ENCODE measurements at places on chromosomes 6 and 20.

- peak overlapping the region; percentile 56 for H3K4me3 ChIP-seq
- H3K27ac ChIP-seq = peak overlapping the region; percentile 51
- no peaks in the 10 kb centered on the region for H3K36me3 ChIP-seq
- H3K27me3 ChIP-seq = no peaks in the 10 kb centered on the region
These were observed 898 bp downstream of the LAMA4 start for GRCh38 chr6:112253498-112253840.

DNA sequence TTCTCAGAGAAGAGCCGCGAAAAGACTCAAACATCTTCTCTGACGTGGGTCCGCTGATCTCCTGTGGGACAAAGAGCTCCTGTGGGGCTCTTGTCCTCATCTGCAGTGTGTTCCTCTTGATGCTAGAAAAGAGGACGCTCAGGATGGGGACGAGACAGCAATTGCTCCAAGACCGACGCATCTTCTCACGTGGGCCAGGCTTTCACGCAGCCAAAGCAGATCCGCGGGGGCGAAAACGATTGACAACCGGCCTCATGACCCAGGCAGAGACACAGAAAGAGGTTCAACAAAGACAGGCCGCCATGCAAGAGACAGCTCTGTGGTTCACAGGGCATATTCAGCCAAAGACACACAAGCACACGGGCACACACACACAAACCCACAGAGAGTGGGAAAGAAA is 971.8 kb upstream of the DEFB115 start:
- no peaks in the 10 kb centered on the region for H3K36me3 ChIP-seq
- H3K27ac ChIP-seq = no peak overlapping the region
- no peaks in the 10 kb centered on the region for H3K27me3 ChIP-seq
- H3K4me1 ChIP-seq = no peaks in the 10 kb centered on the region

- H3K36me3 ChIP-seq = no peaks in the 10 kb centered on the region
- no peaks in the 10 kb centered on the region for H3K27me3 ChIP-seq
- peak overlapping the region; percentile 0 for H3K4me3 ChIP-seq
These were observed 194.0 kb upstream of the EYA4 start for GRCh38 chr6:133047065-133047665.

DNA sequence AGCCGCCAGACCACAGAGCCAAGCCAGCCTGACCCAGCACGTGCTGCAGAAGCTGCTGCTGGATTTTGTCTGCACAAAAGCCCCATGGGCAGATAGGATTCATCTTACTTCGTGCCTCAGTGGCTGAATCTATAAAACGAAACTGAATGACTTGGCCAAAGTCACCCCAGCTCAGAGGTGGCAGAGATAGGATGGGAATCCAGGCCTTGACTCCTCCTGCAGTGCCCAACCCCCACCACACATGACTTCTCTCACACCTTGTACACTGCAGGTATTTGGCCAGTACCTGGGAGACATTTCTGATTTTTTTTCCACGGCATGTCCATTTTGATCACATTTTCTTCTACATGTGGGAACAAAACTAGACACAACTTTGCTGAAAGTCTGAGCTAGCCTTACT is 182.1 kb downstream of the ANKRD60 start:
- peaks cover 34% of the 10 kb centered on the region for H3K4me1 ChIP-seq
- no peak overlapping the region for H3K27ac ChIP-seq
- DNase-seq = no peak
- no peaks in the 10 kb centered on the region for H3K27me3 ChIP-seq
- no peaks in the 10 kb centered on the region for H3K36me3 ChIP-seq

- H3K36me3 ChIP-seq = no peaks in the 10 kb centered on the region
- no peak overlapping the region for H3K27ac ChIP-seq
- 0 out of 2 replicates have a peak, but pooled peaks cover 8% of the 10 kb centered on the region for H3K4me1 ChIP-seq
- no peak for DNase-seq
- no peak overlapping the region for H3K4me3 ChIP-seq
These were observed 126.0 kb downstream of the RNASET2 start for GRCh38 chr6:166830185-166830890.

GRCh38 chr20:51966296-51966971 is 164.1 kb upstream of the SALL4 start:
- DNase-seq = peak; percentile 57
- H3K36me3 ChIP-seq = no peaks in the 10 kb centered on the region
- H3K27me3 ChIP-seq = peaks cover 10% of the 10 kb centered on the region
- no peak overlapping the region for H3K27ac ChIP-seq
- no peak overlapping the region for H3K4me3 ChIP-seq

DNA sequence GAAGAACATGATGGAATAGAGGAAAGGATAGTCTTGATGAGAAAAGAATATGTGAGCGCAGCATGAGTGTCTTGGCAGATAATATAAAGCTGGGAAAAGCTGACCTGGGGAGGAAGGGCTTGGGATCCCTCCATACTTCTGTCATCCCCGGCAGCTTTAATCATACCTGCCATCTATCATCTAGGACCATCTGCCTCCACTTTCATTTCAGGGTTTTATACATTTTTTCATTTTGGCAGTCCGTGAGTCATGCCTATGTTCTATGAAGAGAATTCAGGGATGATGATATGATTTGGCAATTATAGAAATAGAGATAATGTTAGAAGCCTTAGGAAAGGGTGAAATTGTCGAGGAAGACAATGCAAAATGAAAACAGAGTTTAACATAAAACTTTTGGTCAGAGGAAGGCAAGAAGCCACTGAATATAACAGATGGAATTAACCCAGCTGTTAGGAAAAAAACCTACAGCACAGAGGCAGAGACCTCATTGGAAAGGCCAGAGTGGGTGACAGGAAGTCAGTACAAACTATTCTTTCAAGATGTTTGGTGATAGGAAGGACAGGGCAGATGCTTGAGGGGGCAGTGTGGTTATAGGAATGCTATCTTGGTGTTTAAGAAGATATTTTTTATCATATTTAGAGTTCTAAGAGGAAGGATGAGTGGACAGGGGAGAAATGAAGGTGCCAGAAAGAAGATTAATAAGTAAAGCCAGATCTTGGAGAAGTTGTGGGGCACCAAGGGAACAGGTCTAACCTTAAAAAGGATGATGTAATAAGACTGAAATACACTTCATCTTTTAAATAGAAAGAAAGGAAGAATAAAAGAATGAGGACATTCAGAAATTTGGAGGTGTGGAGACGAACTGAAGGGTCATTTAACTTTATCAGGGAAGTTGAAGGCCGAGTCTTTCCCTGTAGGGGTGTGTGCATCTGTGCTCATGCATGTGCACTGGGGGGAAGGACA is 37.8 kb downstream of the MARCKS start:
- no peak for DNase-seq
- no peaks in the 10 kb centered on the region for H3K4me1 ChIP-seq
- no peak overlapping the region for H3K27ac ChIP-seq
- H3K4me3 ChIP-seq = no peak overlapping the region
- H3K27me3 ChIP-seq = no peaks in the 10 kb centered on the region

GRCh38 chr6:147156218-147156617 is 48.0 kb upstream of the STXBP5 start:
- H3K4me3 ChIP-seq = no peak overlapping the region
- H3K27ac ChIP-seq = no peak overlapping the region
- no peaks in the 10 kb centered on the region for H3K4me1 ChIP-seq
- H3K27me3 ChIP-seq = no peaks in the 10 kb centered on the region

GRCh38 chr20:58717278-58718091 is 24.9 kb downstream of the NPEPL1 start:
- peaks cover 11% of the 10 kb centered on the region for H3K4me1 ChIP-seq
- no peak overlapping the region for H3K4me3 ChIP-seq
- no peaks in the 10 kb centered on the region for H3K27me3 ChIP-seq
- no peak for DNase-seq
- H3K36me3 ChIP-seq = no peaks in the 10 kb centered on the region

DNA sequence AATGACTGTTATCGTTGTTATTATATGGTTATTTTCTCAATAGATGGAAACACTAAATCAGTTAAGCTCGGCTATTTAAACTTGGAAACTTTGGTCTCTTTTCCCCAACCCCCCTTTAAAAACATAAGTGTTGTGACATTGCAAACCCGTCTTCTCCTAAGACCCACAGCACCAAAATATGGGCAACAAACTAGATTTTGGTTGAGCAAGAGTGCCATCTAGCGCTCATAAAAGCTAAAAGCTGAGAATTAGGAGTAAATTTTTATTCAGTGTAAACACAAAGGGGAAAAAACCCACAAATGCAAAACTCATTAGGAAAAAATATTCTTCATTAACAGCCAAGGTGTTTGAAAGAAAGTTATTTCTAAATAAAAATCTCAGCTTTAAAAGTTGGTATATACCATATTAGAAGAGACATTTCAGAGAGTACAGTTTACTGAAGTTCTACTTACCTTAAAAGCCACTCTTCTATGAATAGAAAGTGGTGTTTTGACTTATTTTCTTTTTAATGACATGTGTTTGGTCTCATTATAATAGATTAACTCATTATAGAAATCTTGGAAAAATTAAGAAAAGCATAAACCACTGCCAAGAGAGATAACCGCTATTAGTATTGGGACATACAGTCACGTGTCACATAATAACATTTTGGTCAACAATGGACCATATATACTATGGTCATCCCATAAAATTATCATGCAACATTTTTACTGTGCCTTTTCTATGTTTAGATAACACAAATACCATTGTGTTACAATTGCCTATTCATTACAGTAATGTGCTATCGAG is 21.1 kb downstream of the SESN1 start:
- H3K27me3 ChIP-seq = no peaks in the 10 kb centered on the region
- H3K36me3 ChIP-seq = no peaks in the 10 kb centered on the region
- no peaks in the 10 kb centered on the region for H3K4me1 ChIP-seq

DNA sequence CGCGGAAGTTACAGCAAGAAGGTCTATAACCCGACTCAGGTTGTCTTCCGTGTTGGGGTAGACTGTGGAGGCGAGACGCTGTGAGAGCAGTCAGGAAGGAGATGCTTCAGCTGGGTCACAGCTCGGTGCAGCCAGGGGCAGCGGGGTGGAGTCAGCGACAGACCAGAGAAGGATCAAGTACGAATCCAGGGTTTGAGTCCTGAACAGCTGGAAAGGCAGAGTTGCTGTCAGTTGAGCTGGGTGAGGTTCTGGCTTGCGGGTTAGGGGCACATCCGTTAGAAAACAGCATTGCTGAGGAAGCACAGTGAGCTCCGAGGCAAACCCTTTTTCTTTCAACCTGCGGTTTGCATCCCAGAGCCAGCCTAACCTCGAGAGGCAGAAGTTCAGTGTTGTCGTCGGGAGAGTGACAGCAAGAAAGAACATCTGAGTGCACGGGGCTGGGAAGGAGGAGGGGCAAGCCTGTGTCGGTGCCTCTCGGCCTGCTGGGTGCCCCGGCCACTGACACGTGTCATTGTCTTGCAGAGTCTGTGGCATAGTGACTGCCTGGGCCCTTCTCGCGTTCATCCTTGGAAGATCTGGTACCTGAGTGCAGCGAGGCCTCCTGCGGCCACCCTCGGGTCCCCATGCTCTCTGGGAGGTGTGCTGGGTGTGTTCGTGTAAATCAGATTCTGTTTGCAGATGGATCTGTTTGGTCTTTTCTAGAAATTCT is 20.0 kb downstream of the PNLDC1 start:
- peak overlapping the region; percentile 17 for H3K4me3 ChIP-seq
- DNase-seq = peak; percentile 77
- no peaks in the 10 kb centered on the region for H3K27me3 ChIP-seq
- H3K36me3 ChIP-seq = no peaks in the 10 kb centered on the region
- no peak overlapping the region for H3K27ac ChIP-seq

- no peaks in the 10 kb centered on the region for H3K27me3 ChIP-seq
- H3K36me3 ChIP-seq = no peaks in the 10 kb centered on the region
- no peaks in the 10 kb centered on the region for H3K4me1 ChIP-seq
- H3K4me3 ChIP-seq = no peak overlapping the region
These were observed 3.7 kb upstream of the NEDD9 start for GRCh38 chr6:11236076-11236750.

DNA sequence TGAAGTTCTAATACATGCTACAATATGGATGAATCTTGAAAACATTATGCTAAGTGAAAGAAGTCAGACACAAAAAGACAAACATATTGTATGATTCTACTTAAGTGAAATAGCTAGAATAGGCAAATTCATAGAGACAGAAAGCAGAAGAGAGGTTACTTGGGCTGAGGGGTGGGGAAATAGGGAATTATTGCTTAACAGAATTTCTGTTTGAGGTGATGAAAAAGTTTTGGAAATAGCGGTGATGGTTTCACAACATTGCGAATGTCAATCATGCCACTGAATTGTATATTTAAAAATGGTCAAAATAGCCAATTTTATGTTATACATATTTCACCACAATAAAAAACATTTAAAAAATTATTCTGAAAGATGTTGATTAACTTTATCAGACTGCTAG is 6.1 kb downstream of the SLC26A8 start:
- DNase-seq = no peak
- no peak overlapping the region for H3K4me3 ChIP-seq
- no peaks in the 10 kb centered on the region for H3K4me1 ChIP-seq
- no peaks in the 10 kb centered on the region for H3K36me3 ChIP-seq
- H3K27me3 ChIP-seq = peaks cover 12% of the 10 kb centered on the region

DNA sequence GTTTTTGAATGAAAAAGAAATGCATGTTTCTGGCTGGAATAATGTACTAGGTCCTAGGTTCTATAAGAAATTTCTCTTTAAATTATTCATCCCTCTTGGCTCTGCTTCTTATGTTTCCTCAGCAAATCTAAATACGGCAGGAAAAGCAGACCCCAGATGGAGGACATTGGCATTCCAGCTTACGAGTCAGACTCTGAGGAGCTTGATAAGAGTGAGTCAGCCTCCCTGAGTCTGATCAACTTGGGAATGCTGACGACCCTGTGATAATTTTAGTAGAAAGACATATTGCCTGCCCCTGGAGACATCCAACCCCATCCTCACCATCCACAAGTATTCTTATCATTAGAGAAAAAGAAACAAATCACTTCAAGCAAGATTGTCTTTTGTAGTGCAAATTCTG is 509.7 kb upstream of the MARCKS start:
- no peak overlapping the region for H3K27ac ChIP-seq
- H3K27me3 ChIP-seq = no peaks in the 10 kb centered on the region
- no peaks in the 10 kb centered on the region for H3K36me3 ChIP-seq
- DNase-seq = no peak

DNA sequence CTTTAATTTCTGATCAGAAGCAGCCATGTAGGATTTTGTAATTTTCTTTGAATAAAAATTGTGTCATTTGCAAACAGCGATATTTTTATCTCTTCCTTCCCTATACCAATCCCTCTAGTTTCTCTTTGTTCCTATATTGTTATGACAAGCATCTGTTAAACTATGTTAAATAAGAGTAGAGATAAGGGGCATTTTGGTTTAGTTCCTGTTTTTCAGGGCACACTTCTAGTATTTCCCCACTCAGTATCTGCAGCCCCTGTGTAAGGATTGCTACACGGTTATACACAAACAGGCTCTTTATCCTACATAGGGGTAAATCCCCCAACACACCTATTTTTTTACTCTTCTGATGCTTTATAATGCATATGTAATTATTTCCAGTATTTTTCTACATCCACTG is 42.1 kb downstream of the TRERF1 start:
- H3K27me3 ChIP-seq = no peaks in the 10 kb centered on the region
- H3K4me3 ChIP-seq = no peak overlapping the region
- H3K36me3 ChIP-seq = no peaks in the 10 kb centered on the region
- H3K4me1 ChIP-seq = no peaks in the 10 kb centered on the region
- no peak overlapping the region for H3K27ac ChIP-seq
- no peak for DNase-seq

All from SJCRH30 (cell line).